ENCODE measurements at places on chromosomes 13 and 19.

DNA sequence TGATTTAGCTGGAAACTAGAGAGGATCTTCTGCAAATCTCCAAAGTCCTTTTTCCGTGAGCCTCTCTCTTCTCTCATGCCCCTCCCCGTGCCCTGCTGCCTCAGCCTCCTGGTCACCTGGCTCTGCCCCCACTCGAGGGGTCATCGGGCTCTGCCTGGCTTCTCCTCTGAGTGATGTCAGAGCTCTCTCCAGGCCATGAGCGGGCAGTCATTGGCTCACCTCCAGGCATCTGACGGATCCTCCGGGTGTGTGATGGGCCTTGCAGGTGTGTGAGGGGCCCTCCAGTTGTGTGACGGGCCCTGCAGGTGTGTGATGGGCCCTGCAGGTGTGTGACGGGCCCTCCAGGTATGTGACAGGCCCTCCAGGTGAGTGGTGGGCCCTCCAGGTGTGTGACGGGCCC is 10.3 kb upstream of the GAS6 start:
- DNase-seq = no peak

- DNase-seq = peak; percentile 50
These were observed 51.3 kb downstream of the RAB20 start for GRCh38 chr13:110509971-110510786.

GRCh38 chr13:96898646-96899254 is 95.5 kb downstream of the OXGR1 start:
- DNase-seq = no peak

GRCh38 chr19:16018106-16018755 is 58.1 kb upstream of the TPM4 start:
- no peak for DNase-seq

- no peak for DNase-seq
These were observed 816 bp downstream of the SPRED3 start for GRCh38 chr19:38389101-38389925.

GRCh38 chr19:14561249-14561648 is 10.6 kb downstream of the NDUFB7 start:
- no peak for DNase-seq
